ENCODE measurements at places on chromosomes 4 and X.

DNA sequence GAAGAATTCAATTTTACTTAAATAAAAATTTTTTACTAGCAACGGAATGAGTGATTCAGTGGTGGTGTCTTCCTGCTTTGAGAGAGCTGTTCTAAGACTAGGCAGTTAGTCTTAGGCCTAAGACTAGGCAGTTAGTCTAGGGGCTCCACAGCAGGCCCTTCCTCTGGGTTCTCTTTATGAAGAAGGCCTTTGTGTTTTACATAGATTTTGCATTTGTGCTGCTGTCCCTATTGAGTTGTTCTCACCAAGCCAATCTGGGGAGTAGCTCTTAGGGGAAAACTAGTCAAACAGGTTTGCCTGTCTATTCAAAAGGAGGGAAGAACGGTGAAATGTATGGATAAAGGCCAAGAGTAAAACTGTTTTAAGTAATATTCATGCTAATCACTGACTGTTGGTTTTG lies 7.6 kb downstream of the UGT8 start:
- DNase-seq: peak; percentile 86

DNA sequence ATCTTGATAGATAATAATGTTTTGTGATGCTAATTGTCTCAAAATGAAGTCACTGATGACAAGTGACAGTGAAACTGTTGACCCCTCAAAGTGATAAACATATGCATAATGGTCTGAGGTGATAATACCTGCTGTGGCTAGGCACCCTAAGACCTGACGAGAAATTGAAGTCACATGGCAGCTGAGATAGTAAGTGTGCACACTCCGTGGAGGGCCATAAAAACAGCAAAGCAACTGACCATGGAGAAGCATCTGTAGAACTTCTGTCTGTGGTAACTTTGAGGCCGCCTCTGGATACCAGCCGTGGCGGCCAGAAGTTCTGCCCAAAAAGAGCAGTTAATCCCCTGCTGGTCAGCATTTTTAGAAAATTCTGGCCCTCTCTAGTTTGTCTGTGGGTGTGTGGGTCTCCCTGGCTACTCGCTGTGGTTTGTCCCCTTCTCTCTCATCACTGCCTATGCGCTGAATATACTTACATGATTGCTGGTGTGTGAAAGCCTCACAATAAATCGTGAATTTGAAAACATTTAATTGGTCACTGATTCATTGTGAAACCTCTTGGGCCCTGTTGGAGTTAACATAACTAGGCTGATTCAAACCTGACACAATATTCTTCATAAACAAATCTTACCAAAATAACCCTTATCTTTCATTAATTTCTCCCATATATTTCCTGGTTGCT lies 50.6 kb downstream of the CCDC149 start:
- no peak for DNase-seq

- DNase-seq: no peak
Measured at GRCh38 chrX:77564823-77565222, 117.6 kb downstream of the FGF16 start.

DNA sequence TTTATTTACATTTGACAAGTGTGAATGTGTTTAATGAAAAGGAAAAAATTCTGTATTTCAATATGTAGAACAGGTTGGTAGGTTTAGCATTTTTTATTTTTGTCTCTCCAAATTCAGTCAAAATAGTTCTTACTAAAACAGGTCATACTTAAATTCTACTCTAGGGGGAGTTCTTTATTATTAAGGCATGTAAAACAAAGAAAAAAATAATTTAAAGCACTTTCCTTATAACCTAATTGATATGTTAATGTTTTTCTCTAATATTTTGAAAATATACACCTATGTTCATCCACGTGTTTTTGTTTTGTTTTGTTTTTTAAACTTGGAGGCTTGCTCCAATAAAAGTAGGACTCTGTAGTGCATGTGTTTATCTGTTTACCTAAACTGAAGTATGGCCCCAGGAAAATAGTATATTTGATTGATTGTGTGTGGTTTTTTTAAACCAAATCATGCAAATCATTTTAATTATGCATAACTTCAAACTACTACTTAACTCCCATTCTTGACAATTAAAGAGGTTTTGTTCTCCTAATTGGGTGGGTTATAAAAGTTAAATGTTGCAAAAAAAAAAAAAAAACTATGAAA lies 562.7 kb downstream of the RPA4 start:
- DNase-seq: no peak

DNA sequence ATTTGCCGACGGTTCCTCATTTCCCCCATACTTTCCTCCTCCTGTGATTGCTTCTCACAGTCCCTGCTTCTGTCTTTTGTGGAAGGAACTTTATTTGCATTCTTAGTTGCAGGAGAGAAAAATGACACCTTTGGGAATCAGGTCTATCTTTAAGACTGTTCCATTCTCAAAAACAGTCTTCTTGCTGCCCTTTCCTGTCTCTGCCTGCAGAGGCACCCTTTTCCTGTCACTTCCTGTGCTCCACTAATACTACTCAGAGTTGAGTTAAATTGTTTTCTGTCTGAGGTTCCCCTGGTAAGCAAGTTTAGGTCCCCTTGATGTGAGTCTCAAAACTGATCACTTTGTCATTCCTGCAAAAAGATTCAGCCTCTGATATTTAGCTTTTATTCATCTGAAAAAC lies 208.8 kb upstream of the CLNK start:
- no peak for DNase-seq

- DNase-seq: no peak
Measured at GRCh38 chr4:155604718-155605626, 61.7 kb upstream of the GUCY1A1 start.

All from NCI-H1105 treated with DMSO at 0.1 percent for 48 hours (cell line).